ENCODE measurements at places on chromosomes 2 and 18.

DNA sequence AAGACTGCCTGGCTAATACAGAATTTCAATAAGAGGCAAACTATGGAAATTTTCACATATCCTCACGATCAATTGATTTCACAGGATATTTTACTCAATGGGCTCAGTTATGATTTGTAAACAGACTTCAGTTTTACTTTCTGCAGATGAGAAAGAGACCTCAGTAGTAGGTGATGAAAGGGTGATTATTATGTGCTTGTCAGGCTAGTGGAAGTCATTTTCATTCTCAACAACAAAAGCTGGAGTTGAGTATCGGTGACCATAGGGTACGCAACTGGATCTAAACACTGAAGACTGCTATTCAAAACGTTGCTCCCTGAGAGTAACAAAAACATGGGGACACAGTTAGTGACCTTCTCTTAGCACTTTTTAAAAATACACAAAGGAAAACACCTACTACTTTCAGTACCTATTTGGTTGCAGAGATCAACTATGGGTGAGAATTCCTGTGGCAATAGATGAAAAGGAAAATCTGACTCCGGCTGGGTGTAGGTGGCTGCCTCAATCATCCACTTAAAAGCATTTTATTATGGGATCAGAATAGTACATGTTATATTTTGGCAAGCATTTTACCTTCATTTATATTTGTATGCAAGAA lies 126.2 kb upstream of the VRK2 start:
- DNase-seq, result no peak

DNA sequence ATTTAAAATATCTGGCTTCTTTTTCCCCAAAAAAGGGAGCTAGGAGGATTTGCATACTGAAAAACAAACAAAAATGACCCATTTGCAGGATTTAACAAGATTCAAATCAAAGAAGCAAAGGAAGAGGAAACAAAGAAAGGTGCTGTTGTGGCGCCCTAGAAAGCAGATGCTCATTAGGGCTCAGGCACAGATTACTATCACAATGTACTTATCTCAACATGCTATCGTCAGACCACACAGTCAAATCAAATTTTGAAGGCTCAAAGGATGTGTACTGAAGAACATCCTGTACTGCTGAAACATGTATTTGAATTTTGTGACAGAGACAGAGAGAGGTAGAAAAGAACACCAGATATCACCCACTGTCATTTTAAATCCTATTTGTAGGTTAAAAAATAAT lies 10.9 kb downstream of the RBMS1 start:
- DNase-seq, result no peak

- DNase-seq, result peak; percentile 5
Observed at GRCh38 chr2:175203621-175204496, 22.3 kb upstream of the ATP5MC3 start.

- DNase-seq, result peak; percentile 68
Observed at GRCh38 chr2:28567061-28567471, 71.2 kb downstream of the PLB1 start.

DNA sequence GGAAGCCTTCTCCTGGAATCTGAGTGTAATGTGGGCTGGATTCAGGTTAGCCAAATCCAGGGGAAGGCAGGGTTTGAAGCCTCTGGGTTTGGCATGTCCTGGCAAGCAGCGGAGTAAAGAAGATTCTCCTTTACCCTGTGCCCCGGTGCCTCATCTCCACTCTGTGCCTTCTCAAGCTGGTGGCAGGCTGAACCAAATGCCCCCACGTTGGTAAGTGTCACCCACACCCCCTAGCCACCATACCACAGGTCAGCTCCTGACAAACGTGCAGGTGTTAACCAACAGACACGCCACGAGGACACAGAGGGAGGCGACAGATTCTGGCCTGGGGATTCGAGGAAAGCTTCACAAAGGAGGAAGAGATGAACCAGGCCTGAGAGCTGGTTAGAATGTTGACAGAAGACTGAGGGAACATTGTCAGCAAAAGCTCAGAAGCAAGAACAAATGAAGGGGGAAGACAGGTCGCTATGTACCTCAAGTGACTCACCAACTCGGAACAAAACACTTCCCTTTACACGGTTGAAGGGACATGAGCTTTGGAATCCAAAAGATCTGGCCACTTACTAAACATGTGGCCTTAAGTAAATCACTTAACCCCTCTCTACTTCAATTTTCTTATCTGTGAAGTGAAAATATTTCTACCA lies 85.2 kb upstream of the LCLAT1 start:
- DNase-seq, result peak; percentile 62

DNA sequence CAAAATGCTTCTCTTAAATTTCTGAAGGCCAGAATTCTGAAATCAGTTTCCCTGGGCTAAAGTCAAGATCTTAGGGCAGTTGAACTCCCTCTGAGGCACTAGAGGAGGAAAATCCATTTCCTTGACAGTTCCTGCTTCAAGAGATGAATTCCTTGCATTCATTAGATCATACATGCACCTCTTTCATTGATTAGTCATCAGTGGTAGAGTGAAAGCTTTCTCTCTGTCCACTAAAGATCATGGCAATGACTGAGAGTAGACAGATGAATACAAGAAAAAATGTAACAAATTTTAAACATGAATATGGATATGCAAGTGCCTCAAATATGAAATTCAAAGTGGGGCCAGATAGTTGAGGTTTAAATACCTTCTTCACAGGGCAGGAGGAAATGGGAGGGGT lies 693.4 kb upstream of the TMEFF2 start:
- no peak for DNase-seq

- DNase-seq, result no peak
Observed at GRCh38 chr2:15594291-15595256, 2.9 kb downstream of the DDX1 start.

DNA sequence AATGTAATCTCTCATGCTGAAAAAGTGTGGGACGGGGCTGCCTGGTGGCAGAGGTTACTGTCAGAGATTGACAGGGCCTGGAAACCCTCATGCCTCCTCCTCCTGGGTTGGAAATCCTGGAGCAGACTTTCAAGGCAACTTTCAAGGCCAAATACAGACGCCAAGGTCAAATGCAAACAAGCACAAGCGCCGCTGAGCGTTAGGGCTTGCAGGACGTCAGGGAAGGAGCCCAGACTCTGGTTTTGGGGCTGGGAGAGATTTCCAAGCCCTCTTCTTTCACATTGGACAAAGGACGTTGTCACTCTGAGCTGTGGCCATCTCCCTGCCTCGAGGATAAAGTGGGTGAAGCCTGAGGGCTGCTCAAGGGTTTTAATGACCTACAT lies 120.1 kb downstream of the TWIST2 start:
- no peak for DNase-seq

DNA sequence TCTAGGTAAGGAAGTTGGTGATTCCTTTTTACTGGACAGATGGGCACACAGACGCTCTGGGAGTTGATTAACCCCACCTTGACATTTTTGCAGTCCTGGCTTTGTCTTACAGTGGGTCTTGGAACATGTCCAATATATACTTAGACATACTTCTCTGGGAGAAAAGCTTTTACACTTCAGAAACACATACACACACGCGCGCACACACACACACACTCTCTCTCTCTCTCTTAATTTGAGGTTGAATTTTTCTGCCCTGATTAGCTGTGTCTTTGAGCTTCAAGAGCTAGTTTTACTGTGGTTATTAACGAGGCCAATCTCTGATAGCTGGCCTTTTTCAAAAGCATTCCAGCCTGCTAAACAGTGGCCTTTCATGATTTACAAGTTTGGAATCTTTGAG lies 215.0 kb downstream of the MYCN start:
- peak; percentile 54 for DNase-seq

- no peak for DNase-seq
Observed at GRCh38 chr2:88735853-88736252, 44.4 kb downstream of the RPIA start.

DNA sequence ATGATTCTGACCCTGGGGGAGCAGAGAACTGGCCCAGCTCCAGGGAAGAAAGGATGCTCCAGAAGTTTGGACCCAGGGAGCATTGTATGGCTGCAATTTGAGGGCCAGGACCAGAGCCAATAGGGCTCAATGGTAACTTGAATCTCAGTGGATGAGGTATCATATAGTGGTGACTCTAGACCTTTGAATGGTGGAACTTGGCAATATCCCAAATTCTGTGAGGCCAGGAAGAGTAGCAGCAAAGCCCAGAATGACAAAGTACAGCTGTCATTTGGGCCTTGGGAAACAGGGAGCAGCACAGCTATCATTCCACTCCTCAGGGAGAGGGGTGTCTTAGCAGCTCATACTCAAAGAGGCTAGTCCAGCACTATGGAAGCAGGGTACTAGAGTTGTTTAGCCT lies 332.9 kb upstream of the RBMS1 start:
- no peak for DNase-seq

DNA sequence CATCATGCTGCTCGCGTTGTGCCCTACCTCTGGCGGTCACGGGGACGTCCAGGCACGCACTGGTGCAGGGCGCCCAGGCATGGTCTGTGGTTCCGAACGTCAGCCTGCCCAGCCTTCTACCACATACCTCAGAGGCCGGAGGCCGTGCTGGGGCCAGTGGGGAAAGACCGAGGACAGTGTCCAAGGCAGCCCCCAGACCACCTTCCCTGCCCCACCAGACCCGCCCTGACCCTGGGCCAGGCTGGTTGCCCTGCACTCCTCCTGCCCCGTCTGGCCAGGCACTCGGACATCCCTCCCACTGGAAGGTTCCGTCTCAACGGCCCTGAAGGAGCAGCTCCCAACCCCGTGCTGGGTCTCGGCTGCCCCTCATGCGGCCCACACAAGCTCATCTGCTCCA lies 32.8 kb downstream of the SLC66A2 start:
- no peak for DNase-seq

DNA sequence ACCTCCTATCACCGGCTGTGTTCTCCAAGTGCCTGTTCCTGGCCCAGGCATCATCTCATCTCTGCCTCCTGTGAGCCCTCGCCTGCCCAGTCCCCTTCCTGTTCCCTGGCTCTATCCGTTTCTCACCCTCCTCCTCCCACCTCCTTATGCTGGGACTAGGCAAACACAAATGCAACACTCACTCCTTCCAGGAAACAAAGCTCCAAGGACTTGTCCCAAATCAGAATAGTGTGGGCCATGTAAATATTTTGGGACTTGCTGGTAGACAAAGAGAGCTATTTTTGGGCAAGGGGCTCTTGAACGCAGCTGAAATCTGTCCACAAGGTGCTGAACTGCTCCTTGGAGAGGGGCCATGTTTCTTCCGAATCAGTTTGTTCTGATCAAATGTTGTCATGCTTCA lies 25.3 kb downstream of the MBP start:
- peak; percentile 43 for DNase-seq

DNA sequence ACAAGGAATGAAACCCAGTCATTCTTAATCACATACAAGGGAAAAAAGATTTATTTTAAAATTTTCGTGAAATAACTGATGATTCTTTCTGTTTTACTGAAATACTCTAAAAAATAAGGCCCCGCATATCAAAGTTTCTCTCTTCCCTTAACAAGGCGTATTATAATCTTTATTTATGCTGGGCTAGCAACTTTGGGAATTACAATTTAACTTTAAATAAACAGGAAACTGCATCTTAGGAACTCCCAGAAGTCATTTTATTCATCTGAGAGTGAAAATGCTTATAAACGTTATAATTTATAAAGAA lies 166.7 kb downstream of the TCF4 start:
- DNase-seq, result no peak
